ENCODE measurements at places on chromosomes 1 and 21.

GRCh38 chr21:39730418-39731157 is 14.4 kb upstream of the IGSF5 start:
- DNase-seq: no peak

GRCh38 chr21:28426545-28426944 is 566.1 kb downstream of the LTN1 start:
- no peak for DNase-seq

GRCh38 chr1:171218661-171219060 is 29.6 kb upstream of the FMO1 start:
- DNase-seq: no peak

GRCh38 chr1:172581779-172582178 is 48.8 kb downstream of the SUCO start:
- peak; percentile 42 for DNase-seq

GRCh38 chr1:82226186-82226505 is 425.4 kb downstream of the ADGRL2 start:
- DNase-seq: no peak

DNA sequence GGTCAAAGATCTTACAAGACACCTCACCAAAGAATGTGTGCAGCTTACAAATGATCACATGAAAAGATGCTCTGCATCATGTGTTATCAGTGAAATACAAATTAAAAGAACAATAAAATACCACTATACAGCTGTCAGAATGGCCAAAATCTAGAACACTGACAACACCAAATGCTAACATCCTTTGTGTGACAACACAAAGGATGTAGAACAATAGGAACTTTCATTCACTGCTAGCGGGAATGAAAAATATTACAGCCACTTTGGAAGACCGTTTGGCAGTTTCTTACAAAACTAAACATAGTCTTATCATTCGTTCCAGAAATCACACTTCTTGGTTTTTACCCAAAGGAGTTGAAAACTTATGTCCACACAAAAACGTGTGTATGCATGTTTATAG is 20.6 kb upstream of the SELP start:
- no peak for DNase-seq

GRCh38 chr1:19960591-19960990 is 18.8 kb downstream of the PLA2G2A start:
- DNase-seq: no peak

DNA sequence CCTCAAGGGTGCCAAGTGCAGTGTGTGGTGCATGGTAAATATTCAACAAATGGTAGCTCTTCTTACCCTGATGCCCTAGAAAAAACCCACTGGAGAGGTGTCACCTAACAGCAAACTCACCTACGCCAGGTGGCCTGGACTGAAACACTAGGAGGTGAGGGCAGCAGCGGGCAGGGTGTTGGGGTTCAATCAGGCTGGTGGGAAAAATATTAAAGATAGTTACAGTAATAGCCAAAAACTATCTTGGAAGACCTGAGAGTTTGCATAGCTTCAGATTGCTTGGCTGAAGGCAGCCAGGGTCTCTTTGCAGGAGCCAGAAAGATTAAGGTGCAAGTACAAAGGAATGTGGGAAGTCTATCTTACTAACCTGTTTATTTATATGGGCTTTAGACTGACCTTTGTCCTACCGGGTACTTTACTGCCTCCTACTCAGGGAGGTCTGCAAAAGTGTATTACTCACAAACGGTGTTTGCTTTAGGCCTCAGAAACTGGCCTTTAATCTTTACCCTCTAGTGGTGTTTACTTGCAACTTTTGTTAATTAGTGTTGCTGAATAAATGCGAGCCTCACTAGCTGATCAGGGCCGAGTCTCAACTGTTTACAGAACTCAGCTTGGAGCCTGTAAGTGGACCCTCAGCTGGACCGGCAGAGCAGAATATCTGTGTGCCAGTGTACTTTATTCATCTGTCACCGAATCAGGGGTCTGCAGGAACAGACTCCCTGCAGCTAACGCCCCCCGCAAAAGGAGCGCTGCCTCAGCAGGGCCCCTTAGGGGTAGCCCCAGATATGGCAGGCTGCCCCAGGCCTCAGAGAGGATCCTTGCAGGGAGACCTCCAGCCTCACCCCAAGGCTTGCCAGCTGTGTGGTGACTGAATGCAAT is 63.9 kb downstream of the SYF2 start:
- DNase-seq: no peak

- DNase-seq: no peak
Measured at GRCh38 chr1:143735764-143736461, 235.9 kb downstream of the FAM72C start.

Data from AG04449 (cell line).